Stimulated activated CD4-positive, alpha-beta T cell treated with anti-CD3 and anti-CD28 coated beads, TNF-alpha, amount 100 ng/mL, for 24 hours (primary cell): ENCODE measurements at places on chromosomes 1 and 21.

DNA sequence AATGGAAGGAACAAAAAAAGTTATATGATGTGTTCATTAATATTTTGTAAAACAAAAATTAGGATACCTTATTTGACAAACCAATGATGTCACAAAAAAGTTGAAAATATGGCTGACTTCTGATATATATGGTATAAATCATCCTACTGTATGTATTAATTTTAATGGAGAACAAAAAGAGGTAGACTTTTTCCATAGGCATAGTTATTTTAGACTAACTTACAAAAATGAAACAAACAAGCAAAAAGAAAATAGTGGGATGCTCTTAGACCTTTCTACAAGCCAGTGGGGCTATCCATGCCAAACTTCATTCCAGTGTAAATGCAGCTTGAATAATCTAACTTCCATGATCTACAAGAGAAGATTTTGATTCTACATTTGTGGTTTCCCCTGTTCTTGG is 522 bp upstream of the SPTA1 start:
- DNase-seq, result no peak

GRCh38 chr1:108841703-108842102 is 15.2 kb downstream of the AKNAD1 start:
- DNase-seq, result no peak

- DNase-seq, result no peak
Observed at GRCh38 chr1:179550746-179551682, 24.7 kb downstream of the NPHS2 start.

GRCh38 chr1:65691152-65691900 is 101.4 kb upstream of the PDE4B start:
- no peak for DNase-seq

DNA sequence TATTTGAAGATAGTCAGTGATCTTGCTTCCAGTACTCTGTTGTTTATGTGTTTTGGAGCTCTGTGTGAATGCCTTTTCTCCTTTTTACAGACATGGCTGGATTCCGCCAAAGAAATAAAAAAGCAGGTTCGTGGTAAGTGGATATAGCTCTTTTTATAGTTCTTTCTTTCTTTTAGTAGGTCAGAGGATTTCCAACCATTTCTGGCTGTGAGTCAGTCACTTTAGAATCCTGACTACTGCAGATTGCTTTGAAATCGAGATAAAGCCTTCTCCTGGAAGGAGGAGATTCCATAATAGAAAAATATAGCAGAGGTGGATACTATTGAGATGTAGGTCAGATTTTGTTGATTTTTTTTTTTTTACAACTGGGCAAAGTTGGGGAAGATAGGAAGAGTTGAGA is 97.4 kb downstream of the EPB41 start:
- no peak for DNase-seq

- DNase-seq, result no peak
Observed at GRCh38 chr1:184480736-184481135, 93.9 kb downstream of the C1orf21 start.

- no peak for DNase-seq
Observed at GRCh38 chr1:38243106-38243505, 196.5 kb upstream of the POU3F1 start.

- DNase-seq, result peak; percentile 25
Observed at GRCh38 chr1:160206036-160206389, 829 bp downstream of the PEA15 start.

DNA sequence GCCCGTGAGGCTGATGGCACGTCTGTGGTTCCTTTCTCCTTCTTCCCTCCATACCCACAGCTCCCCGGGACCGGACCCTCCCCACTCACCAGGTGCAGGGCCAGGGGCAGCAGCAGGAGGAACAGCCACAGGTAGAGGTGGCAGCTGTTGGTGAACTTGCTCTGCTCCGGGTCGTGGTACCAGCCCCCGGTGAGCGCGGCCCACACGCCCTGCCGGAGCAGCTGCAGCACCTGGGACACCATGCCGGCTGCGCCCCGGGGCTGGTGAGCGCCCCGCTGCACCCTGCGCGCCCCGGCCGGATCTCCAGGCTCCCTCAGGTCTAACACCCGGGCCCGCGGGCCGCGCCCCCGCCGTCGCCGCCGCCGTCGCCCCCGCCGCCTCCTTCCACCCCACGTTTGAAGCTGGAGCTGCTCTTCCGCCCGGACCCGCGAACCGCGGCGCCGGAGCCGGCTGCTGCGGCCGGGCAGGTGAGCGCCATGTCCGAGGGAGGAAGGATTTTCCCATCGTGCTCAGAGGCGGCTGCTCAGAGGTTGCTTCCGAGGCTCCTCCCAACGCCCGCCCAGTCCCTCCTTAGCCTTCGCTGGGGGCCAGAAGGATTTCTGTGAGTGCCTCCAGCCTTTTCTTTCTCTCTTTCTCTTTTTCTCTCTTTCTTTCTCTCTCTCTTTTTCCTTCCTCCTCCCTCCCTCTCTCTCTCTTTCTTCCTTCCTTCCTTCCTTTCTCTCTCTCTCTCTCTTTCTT is at the start of gene PCNX2:
Gene PCNX2, minus strand, starts transcription at position 489 of the 738 bp plus-strand sequence. Its CDS starts 247 bp downstream, at position 242.
- peak; percentile 51 for DNase-seq

GRCh38 chr1:236416165-236416564 is 22.1 kb downstream of the EDARADD start:
- DNase-seq, result no peak

- no peak for DNase-seq
Observed at GRCh38 chr1:16141573-16142336, 14.1 kb downstream of the EPHA2 start.

GRCh38 chr1:175833951-175834350 is 90.6 kb upstream of the TNR start:
- DNase-seq, result no peak

- DNase-seq, result no peak
Observed at GRCh38 chr1:201696217-201696761, 132.7 kb upstream of the IPO9 start.

DNA sequence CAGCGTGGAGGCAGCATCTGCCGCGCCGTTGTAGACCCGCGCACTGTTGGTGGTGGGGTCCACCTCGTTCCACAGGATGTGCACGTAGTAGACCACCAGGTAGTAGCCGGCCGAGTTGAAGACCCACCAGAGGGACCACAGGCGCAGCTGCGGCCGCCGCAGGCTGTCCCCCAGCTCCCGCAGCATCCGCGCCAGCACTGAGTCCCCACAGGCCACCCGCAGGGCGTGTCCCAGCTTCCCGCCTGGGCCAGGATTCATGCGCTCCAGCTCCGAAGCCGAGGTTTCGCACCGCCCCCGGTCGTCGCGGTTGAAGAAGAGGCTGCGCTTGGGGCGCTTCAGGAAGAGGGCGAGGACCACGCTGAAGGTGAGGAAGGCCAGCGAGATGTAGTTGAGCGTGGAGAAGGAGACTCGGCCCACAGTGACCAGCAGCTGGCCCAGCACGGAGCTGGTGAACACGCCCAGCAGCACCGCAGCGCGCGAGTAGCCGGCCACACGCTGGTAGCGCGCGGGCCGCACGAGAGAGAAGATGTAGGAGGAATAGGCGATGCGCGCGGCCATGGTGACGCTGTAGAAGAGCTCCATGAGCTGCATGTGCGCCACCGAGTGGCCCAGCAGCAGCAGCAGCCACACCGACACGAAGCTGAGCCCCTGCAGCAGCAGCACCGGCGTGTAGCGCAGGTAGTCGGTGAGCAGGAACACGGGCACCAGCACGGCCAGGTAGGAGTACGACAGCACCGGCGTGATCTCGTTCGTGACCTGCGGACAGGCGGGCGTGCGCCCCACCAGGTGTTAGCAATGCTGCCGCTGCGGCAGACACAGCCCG is 10.6 kb downstream of the SLC19A1 start:
- no peak for DNase-seq

GRCh38 chr1:76110666-76111065 is 36.1 kb downstream of the ST6GALNAC3 start:
- no peak for DNase-seq

- DNase-seq, result no peak
Observed at GRCh38 chr1:66214901-66215300, 319.1 kb upstream of the SGIP1 start.

DNA sequence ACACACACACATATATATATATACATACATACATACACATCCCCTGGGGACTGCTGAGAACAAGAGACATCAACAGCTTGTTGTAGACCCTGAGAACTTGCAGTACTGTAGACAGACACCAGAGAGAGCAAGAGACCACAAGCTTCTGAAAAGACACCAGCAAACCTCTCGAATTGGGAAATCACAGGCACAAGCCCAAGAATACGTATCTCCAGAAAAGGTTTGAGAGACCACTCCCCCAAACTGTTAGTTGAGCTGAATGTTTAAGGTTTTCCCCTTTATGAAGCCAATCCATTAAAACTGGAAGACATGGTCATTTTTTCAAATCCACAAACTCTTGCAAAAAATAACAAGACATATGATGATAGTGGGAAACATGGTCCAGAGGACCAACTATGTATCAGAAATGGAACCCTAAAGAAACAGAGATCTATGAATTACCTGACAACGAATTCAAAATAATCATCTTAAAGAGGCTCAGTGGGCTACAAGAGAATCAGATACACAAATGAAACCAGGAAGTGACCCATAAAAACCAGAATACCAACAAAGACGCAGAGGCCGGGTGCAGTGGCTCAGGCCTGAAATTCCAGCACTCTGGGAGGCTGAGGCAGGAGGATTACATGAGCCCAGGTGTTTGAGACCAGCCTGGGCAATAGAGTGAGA is 45.1 kb downstream of the SLC2A1 start:
- DNase-seq, result no peak

- DNase-seq, result peak; percentile 65
Observed at GRCh38 chr1:11645670-11646265, 8.5 kb downstream of the FBXO2 start.

GRCh38 chr1:115988953-115989352 is 12.6 kb downstream of the SLC22A15 start:
- no peak for DNase-seq

DNA sequence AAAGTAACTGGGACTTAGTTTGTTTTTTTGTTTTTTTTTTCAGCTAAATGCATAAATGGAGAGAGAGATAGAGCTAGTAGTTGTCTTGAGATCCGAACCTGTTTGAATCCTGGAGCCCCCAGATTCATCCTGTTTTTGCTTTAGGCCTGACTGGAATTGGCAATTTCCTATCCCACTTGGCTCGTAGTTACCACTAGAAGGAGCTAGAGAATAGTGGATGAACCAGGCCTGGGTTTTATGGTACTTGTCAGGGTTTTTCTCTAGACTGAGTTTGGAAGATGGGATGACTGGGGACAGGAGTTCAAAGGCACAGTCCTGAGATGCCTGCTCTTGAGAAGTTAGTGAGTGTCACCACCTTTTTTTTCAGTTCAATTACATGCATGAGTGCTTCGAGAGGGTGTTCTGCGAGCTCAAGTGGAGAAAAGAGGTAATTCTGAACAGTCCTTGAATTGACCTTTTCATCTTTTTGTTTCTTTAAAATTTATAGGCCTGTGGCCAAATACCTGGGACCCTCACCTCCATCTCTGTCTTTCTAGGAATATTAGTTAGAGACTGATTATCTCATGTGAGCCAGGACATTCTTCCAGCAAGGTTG is 23.4 kb downstream of the CELF3 start:
- no peak for DNase-seq

GRCh38 chr1:180982422-180982821 is 40.2 kb downstream of the STX6 start:
- no peak for DNase-seq

GRCh38 chr21:17988102-17988437 is 168.9 kb upstream of the C21orf91 start:
- no peak for DNase-seq

DNA sequence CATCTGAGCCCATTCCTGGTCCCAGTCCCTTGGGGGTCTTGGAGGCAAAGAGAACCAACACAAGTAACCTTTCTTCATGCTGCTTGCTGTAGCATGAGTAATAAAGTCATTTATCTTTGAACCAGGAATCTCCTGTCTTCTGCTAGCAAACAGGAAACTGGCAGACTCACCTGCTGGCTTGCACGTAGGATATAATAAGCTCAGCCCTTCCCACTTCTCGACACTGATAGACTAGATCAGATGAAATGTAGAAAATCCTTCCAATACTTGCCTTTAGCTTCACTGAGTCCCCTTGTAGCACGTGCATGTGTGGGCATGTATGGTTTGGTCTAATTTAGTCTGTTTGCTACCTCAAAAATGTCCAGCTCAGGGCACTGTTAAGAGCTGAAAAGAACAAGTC is 6.5 kb upstream of the TFF2 start:
- DNase-seq, result no peak

DNA sequence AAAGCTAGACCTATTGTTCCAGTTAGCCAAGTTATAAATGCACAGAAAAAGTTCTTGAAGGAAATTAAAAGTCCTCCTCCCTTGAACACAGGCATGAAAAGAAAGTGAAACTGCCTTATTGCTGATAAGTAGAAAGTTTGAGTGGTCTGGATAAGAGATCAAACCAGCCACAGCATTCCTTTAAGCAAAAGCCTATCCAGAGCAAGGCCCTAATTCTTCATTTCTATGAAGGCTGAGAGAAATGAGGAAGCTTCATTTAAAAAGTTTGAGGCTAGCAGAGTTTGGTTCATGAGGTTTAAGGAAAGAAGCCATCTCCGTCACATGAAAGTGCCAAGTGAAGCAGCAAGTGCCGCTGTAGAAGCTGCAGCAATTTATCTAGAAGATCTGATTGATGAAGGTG is 2.7 kb upstream of the SSX2IP start:
- no peak for DNase-seq

GRCh38 chr1:36142121-36142520 is 7.2 kb downstream of the TRAPPC3 start:
- DNase-seq, result no peak
